ENCODE measurements at places on chromosomes 4 and X.

- H3K4me1 ChIP-seq = peaks cover 23% of the 10 kb centered on the region
- H3K27me3 ChIP-seq = no peaks in the 10 kb centered on the region
- DNase-seq = peak; percentile 56
- H3K27ac ChIP-seq = peak overlapping the region; percentile 99
- no peaks in the 10 kb centered on the region for H3K36me3 ChIP-seq
Measured at GRCh38 chr4:82898322-82899243, 2.0 kb upstream of the THAP9 start.

- no peaks in the 10 kb centered on the region for H3K27me3 ChIP-seq
- no peak overlapping the region for H3K27ac ChIP-seq
- H3K36me3 ChIP-seq = no peaks in the 10 kb centered on the region
- H3K4me3 ChIP-seq = no peak overlapping the region
Measured at GRCh38 chr4:167606551-167606950, 372.3 kb upstream of the SPOCK3 start.

DNA sequence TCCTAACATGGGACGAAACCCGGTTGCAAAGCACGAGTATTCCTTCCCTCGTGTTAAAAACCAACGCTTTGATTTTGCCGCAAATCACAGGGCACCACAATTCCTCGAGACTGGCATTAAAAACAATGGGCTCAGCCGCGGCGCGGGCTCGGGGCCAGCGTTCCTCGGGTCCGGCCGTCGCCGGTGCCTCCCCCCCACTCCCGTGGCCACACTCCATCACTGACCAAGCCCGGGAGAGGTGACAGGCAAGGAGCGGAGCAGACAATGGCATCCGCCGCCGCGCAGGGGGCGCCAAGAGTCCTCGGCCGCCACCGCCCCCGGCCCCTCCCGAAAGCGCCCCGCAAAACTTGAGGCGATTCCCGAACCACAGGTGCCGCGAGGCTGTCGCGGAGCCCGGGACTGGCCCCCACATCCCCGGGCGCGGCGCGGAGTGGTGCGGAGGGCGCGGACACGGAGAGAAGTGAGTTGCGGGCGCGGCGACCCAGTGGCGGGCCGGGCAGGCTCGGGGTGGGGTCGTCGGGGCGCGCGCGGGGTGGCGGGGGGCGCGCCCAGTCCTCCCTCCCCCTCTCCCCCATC is 445 bp downstream of the AP1S2 start:
- no peaks in the 10 kb centered on the region for H3K4me1 ChIP-seq
- no peaks in the 10 kb centered on the region for H3K36me3 ChIP-seq
- H3K4me3 ChIP-seq = peak overlapping the region; percentile 50
- H3K27ac ChIP-seq = peak overlapping the region; percentile 81
- DNase-seq = peak; percentile 42
- no peaks in the 10 kb centered on the region for H3K27me3 ChIP-seq

GRCh38 chr4:142345924-142346323 is 500.2 kb downstream of the INPP4B start:
- no peak overlapping the region for H3K4me3 ChIP-seq
- DNase-seq = no peak
- no peaks in the 10 kb centered on the region for H3K27me3 ChIP-seq
- peaks cover 12% of the 10 kb centered on the region for H3K4me1 ChIP-seq
- H3K36me3 ChIP-seq = no peaks in the 10 kb centered on the region

DNA sequence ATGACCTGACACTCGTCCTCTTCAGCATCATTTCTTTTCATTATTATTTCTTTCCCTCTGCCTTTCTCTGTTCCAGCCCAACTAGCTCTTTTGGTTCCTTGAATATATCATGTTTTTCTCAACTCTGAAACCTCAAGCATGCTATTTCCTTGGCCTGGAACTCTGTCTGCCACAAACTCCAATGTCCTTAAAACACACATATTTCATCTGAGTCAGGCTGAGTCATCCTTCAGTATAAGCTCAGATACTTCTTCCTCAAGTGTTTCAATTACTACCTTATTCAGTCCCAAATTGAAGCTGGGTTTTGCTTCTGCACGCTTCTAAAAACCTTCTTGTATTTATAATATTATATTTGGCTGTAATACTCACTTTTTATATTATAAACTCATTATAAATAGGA is 424.2 kb downstream of the PDGFC start:
- no peaks in the 10 kb centered on the region for H3K27me3 ChIP-seq
- DNase-seq = no peak
- no peak overlapping the region for H3K27ac ChIP-seq
- no peaks in the 10 kb centered on the region for H3K4me1 ChIP-seq
- H3K4me3 ChIP-seq = no peak overlapping the region

- no peak for DNase-seq
- no peaks in the 10 kb centered on the region for H3K27me3 ChIP-seq
- no peaks in the 10 kb centered on the region for H3K4me1 ChIP-seq
- no peak overlapping the region for H3K4me3 ChIP-seq
- H3K36me3 ChIP-seq = no peaks in the 10 kb centered on the region
- no peak overlapping the region for H3K27ac ChIP-seq
Measured at GRCh38 chrX:92213786-92214185, 434.6 kb downstream of the PCDH11X start.

DNA sequence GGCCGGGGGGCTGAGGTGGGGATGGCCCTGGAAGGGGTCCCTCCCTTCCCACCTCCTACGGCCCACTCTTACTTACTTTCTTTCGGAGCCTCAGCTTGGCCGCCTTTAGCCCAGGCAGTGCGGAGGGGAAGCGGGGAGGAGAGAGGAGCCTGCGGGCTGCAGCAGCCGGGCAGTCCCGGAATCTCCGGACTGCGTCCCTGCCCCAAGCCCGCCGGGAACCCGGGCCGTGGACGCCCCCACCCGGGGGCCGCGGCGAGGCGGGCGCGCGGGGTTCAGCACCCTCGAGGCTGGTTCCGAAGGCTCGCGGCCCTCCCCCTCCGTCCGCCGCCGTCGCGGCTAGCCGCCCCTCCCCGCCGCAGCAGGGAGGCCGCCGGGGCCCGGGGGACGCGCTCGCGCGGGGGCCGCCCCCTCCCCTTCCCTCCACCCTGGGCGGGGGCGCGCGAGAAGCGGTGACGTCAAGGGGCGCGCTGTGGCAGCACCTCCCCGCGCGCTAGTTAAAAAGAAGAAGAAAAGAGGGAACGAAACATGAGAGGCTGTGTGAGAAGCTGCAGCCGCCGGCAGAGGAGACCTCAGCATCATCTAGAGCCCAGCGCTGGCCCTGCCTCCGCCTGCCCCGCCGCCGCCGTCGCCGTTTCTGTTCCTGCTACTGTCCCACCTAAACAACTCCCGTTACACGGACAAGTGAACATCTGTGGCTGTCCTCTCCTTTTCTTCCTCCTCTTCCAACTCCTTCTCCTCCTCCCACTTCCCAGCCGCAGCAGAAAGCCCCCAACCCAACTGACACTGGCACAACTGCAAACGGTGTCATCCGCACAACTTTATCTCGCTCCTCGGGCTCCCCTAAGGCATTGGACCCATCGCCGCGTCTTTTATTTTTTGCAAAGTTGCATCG is at the start of gene HHIP:
Gene HHIP (plus strand): TSS at position 526 of the 892 bp plus-strand sequence. CDS start 520 bp downstream, outside the sequence.
- peak within 1 kb of the TSS; percentile 14 for H3K4me3 ChIP-seq
- DNase-seq = peak; percentile 33
- no peaks in the 10 kb centered on the region for H3K27me3 ChIP-seq
- no peak within 1 kb of the TSS for H3K27ac ChIP-seq
- H3K36me3 ChIP-seq = no peaks in the 10 kb centered on the region

DNA sequence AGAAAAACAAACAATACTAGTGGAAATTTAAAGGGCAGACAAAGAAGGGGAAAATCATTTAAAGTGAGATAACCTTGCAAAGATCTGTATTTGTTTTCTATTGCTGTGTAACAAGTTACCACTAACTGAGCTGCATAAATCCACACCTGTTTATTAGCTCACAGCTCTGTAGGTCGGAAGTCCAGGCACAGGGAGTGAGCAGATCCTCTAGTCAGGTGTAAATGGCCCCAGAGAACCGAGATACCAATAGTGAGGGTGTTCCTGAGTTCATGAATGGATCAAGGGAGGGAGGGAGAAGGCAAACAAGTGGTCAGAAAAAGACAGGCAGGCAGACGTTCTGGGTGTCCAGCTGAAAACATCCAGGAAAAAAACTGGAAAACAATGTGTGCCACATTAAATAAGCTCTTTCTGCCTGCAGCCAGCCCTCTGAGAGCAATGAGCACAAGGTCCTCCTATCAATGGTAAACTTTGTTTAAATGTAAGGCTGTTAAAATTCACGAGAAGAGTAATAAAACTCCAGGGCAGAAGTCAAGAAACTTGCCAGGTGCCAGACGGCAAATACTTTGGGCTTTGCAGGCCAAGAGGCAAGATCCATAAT is 25.0 kb downstream of the ADGRA3 start:
- no peaks in the 10 kb centered on the region for H3K27me3 ChIP-seq
- no peak overlapping the region for H3K4me3 ChIP-seq
- no peak overlapping the region for H3K27ac ChIP-seq
- peaks cover 11% of the 10 kb centered on the region for H3K4me1 ChIP-seq
- no peak for DNase-seq

DNA sequence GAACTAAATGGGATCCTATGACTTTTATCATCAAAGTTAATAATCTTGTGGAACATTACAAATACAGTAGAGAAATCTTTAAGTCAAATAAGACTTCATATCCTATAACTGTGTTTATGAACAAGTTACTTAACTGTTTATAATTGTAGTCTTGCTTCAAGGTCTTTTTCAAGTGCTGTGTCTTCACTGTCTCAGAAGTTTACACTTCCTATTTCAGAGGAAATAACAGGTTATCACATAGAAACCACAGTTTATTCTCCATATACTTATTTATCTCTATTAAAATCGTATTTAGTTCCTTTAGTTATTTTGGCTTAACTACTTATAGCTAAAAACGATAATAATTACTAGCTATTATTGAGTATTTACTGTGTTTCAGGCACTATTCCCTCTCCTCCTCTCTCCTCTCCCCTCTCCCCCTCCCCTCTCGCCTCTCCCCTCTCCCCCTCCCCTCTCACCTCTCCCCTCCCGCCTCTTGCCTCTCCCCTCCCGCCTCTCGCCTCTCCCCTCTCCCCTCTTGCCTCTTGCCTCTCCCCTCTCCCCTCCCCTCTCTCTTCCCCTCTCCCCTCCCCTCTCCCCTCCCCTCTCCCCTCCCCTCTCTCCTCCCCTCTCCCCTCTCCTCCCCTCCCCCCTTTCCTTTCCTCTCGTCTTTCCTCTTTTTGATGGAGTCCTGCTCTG is 63.7 kb downstream of the RBPJ start:
- peaks cover 2% of the 10 kb centered on the region for H3K36me3 ChIP-seq
- no peak for DNase-seq
- no peaks in the 10 kb centered on the region for H3K27me3 ChIP-seq
- H3K27ac ChIP-seq = no peak overlapping the region
- H3K4me3 ChIP-seq = no peak overlapping the region

- peak; percentile 88 for DNase-seq
- no peak overlapping the region for H3K4me3 ChIP-seq
- no peaks in the 10 kb centered on the region for H3K36me3 ChIP-seq
- H3K4me1 ChIP-seq = peaks cover 15% of the 10 kb centered on the region
- H3K27ac ChIP-seq = peak overlapping the region; percentile 55
- no peaks in the 10 kb centered on the region for H3K27me3 ChIP-seq
Measured at GRCh38 chrX:112832481-112833095, 8.0 kb downstream of the AMOT start.

- H3K4me3 ChIP-seq = no peak overlapping the region
- H3K4me1 ChIP-seq = no peaks in the 10 kb centered on the region
- DNase-seq = no peak
- H3K27ac ChIP-seq = no peak overlapping the region
- H3K27me3 ChIP-seq = no peaks in the 10 kb centered on the region
Measured at GRCh38 chrX:38318196-38318595, 9.1 kb downstream of the RPGR start.

DNA sequence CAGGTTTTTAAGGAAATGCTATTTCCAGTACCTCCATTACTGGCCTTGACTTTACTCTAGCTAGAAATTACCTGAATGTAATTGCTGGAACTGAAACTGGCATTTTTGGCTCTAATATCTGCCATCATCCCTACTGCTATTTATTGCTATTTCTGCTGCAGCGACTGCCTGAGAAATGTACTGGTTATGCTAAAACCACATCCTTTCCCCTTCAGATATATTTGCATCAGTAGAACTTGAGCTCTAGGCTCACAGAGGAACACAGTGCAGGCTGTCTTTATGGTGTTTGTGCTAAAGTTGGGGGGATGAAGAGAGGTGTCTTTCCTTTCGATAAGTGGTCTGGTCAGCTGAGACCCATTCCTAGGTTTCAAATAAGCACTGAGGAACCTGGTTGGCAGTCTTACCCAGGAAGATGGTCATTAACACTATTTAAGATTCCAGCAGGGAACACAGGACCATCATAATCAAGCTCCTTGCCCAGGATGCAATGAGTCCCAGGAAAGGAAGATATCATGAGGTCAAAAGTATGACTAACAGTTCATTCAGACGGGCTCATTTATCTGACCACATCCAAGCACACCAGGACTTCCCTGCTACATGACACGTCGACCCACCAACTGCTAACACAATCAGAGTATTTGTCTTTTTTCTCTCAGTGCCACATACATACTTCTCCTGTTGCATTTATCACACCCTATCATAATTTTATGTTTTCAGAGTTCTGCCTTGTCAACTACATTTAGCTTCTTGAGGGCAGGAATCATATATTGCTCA is 137.4 kb downstream of the GABRA3 start:
- DNase-seq = no peak
- H3K36me3 ChIP-seq = no peaks in the 10 kb centered on the region
- no peak overlapping the region for H3K4me3 ChIP-seq
- no peak overlapping the region for H3K27ac ChIP-seq
- H3K27me3 ChIP-seq = no peaks in the 10 kb centered on the region

DNA sequence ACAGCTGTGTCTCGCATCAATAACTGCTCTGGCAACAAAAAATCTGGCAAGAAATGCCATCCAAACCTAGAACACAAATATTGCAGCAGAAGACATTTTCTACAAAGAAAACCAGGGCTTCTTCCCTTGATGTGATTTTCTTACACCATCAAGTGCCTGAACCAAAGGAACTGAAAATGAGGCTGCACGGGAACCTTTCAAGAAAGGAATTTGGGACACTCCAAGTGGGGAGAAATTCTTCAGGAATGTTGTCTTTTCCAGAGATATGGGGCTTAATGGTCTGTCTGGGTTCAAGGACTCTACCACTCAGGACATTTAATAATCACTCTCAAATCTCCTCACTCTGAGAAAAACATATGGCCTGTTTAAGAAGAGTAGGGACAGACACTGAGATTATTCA is 57.6 kb downstream of the PRDM5 start:
- no peak overlapping the region for H3K27ac ChIP-seq
- H3K36me3 ChIP-seq = no peaks in the 10 kb centered on the region
- H3K4me3 ChIP-seq = no peak overlapping the region
- H3K4me1 ChIP-seq = peaks cover 21% of the 10 kb centered on the region
- H3K27me3 ChIP-seq = no peaks in the 10 kb centered on the region

DNA sequence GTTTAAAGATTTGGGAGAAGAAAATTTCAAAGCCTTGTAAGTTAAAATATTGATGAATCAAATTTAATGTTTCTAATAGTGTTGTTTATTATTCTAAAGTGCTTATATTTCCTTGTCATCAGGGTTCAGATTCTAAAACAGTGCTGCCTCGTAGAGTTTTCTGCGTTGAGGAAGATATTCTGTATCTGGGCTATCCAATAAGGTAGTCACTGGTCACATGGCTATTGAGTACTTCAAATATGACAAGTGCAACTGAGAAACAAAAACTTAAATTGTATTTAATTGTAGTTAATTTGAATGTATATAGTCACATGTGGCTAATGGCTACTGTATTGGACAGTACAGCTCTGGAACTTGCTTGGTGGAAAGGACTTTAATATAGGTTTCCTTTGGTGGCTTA is 1.1 kb downstream of the ALB start:
- H3K27me3 ChIP-seq = no peaks in the 10 kb centered on the region
- no peaks in the 10 kb centered on the region for H3K36me3 ChIP-seq
- peak overlapping the region; percentile 8 for H3K27ac ChIP-seq
- peaks cover 46% of the 10 kb centered on the region for H3K4me1 ChIP-seq

GRCh38 chrX:141176586-141177451 is at the start of gene LDOC1:
Gene LDOC1, minus strand, starts transcription at chrX:141177129. Its CDS starts 108 bp downstream, at chrX:141177021.
- H3K4me3 ChIP-seq = no peak within 1 kb of the TSS
- no peaks in the 10 kb centered on the region for H3K36me3 ChIP-seq
- no peaks in the 10 kb centered on the region for H3K27me3 ChIP-seq
- no peak within 1 kb of the TSS for H3K27ac ChIP-seq
- H3K4me1 ChIP-seq = peaks cover 8% of the 10 kb centered on the region
- peak; percentile 85 for DNase-seq

Data from body of pancreas (tissue), 4 donors.